ENCODE measurements at places on chromosomes 7 and 10.

DNA sequence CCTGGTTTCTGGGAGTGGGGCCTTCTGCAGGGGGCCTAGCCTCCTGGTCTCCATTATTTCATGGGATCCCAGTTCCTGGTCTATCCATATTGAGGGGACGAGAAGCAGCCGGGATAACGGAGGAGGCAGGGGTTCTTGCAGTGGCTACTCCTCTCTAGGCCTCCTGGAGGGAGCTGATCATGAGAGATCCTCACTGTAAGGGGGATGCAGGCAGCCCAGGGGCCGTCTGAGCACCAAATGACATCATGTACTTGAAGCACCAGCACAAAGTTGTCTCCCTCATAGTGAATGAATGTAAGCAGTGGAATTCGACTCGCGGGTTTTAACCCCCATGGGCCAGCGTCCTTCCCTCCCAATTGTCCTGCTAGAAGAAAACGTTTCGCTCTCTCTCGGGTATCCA, 964 bp upstream of the ADCY1 start:
- DNase-seq: no peak

GRCh38 chr7:11579141-11579540, 252.9 kb downstream of the THSD7A start:
- no peak for DNase-seq

DNA sequence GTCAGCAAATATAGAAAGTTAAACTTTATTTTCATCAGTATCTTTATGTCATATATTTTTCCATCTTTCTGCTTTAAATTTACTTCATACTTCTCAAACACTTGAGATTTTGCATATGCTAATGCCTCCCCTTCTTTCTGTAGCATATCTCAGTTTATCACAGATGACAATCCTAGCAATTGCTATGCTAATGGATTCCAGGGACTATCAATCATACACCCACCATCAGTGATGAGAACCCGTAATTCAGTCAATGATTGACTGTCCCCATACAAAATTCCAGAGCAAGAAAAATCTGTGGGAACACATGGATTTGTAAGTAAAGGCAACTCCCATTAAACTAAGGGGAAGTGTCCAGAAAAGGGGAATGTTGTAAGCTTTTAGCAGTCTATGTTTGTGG, 432.4 kb upstream of the SEMA3D start:
- DNase-seq: no peak

- no peak for DNase-seq
Observed at GRCh38 chr10:101693651-101693977, 1.4 kb downstream of the FBXW4 start.

- no peak for DNase-seq
Observed at GRCh38 chr10:79129361-79129997, 60.7 kb downstream of the ZMIZ1 start.

GRCh38 chr10:131621784-131622624, 278.8 kb upstream of the PPP2R2D start:
- no peak for DNase-seq

DNA sequence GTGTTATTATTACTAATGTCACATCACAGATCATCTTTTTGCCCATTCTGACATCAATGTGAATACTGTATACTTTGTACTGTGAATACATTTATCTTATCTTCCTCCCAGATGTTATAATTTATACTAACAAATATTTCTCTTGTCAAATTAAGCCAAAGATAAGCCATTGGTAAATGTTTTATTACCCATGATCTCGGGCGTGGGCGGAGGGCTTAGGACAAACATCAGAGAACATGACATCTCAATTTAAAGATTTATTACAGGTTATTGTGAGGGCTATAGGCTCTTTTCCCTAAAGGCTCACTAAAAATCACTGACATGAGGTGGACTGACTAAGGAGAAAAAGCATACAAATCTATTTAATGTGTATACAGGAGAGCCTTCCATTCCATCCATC, 58.2 kb upstream of the DGKB start:
- no peak for DNase-seq

GRCh38 chr10:29355411-29355991, 66.6 kb downstream of the LYZL1 start:
- DNase-seq: no peak

DNA sequence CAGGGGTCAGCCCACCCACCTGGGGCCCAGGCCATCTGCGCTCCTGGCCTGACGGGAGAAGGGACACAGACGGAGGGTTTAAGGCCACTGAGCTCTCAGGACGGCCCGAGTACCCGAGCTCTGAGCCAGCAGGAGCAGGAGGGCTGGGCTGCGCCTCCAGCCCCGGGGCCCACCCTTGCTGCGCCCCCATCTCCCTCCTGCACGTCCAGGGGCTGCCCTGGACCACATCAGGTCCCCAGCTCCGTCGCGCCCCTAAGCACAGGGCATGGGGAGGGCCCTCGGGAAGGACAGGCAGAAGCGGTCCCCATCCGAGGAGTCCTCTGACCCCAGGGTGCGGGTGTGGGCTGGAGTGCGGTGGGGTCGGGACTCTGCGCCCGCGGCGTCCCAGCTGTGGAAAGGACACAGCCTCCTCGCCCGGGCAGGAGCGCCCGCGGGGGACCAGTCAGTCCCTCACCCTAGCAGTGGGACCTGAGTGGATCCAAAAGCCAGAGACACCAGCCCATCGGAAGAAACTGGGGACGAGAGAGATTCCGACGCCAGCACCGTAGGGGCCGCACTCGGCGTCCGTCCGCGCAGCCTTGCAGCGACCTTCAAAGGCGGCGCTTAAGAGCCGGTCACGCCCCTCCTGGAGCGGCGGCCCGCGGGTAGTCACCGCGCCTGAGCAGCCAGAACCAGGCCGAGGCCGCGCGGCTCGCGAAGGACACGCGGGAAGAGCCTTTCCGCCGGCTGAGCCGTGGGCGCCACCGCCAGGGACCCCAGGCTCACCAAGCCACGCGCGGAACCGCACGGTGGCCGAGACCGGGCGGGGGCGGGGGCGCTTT, 15.9 kb downstream of the CAMK2B start:
- peak; percentile 22 for DNase-seq

- DNase-seq: no peak
Observed at GRCh38 chr7:121186746-121187145, 142.1 kb upstream of the WNT16 start.

GRCh38 chr10:67612577-67613537, 83.1 kb downstream of the CTNNA3 start:
- DNase-seq: peak; percentile 36

DNA sequence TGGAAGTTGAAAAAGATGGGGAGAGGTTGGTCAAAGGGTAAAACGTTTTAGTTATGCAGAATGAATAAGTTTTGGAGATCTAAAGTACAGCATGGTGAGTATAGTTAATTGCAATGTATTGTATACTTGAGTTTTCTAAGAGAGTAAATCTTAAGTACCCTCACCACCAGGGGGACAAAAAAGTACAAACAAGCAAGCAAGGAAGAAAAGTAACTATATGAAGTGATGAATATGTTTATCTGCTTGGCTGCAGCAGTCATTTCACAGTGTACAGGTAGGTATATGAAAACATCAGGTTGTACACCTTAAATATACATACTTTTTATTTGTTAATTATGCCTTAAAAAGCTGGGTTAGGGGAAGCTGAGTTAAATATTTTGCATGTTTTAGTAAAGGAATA, 157.3 kb downstream of the PCLO start:
- DNase-seq: no peak

DNA sequence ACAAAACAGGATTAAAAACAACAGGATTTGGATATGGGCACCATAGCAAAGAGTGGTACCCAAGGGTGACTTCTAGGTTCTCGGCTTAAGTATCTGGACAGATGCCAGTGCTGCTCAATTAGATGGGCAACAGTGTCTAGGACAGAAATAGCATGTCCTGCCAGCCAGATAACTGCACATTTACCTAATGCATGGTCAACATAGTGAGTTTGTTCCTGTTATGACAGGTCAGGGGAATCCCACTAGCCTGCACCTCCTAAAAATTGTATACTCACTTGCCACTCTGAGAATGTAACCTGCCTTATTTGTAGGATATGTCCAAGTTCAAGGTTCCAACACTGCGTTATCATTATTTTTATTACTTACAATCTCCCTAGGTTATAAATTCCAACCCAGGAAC, 471.7 kb downstream of the GRM8 start:
- no peak for DNase-seq

GRCh38 chr7:17434191-17434590, 135.7 kb downstream of the AHR start:
- DNase-seq: no peak

GRCh38 chr7:8724080-8724718, 290.8 kb downstream of the NXPH1 start:
- no peak for DNase-seq

DNA sequence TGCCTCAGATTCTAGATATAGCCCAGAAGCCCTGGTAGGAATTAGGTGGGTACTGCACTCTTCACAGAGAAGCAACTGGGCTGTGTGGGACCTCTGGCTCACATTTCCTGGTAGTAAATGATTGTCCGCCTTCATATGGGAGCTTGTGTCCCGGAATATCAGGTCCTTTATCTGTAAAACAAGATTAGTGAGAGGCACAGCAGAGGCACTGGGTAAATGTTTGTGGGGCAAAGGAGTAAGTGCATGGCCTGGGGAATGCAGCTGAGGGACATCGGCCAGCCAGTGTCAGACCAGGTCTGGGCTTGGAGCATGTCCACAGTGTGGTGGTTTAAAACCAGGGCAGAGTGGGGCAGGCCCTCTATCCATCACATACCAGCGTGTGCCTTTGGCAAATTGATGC, 323.3 kb upstream of the ZMIZ1 start:
- no peak for DNase-seq

DNA sequence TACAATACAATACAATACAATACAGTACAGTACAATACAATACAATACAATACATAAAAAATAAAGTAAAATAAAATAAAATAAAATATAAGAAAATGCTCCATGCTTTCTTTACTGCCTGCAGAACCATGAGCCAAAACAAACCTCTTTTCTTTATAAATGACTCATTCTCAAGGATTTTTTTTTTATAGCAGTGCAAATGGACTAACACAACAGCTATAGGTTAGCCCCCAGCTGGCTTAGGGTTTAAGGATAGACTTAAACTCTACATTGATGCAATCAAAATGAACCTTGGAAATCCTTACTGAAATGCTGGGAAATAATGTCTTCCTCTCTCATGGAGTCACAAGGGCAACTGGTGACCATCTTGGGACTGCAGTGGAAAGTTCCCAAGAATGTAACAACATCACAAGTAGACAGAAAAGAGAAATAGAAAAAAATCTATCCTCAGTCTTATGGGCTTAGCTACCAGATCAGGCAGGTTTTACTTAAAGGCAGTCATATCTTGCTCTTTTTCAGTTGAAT, 348.9 kb downstream of the ARL4A start:
- no peak for DNase-seq

DNA sequence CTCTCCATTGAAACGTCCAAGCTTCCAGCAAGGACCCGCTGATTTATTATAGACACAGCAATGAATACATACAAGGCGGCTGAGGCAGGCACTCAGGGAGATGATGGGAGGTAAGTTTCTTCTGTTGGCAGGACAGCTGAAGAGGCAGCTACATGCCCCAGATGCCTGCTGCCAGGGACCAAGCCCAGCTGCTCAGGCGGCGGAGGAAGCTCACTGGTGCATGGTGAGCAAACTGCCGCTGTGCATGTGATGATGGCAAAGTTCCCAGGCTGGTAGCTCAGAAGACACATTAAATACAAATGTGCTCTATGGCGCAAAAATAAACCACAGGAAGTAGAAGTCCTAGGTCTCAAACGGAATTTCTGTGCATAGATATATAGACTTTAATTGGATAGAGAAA, 2.3 kb downstream of the DNTT start:
- DNase-seq: no peak

- no peak for DNase-seq
Observed at GRCh38 chr7:29386196-29386765, 177.4 kb upstream of the PRR15 start.

DNA sequence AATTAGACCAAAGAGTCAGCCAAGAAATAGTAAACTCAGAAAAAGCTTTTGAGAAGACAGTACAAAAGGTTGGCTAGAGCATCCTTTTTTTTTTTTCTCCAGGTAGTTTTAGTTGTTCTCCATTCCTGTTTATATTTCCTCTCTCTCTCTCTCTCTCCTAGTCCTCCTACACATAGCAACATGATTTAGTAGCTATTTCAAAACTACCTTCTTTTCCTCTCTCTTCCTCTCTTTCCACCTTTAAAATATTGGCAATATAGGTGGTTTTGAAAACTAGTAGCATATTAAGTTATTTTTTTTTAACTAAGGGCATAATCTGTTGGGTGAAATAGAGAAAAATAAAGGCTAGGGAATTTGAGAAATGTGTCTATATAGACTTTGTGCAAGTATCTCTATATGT, 5.0 kb downstream of the SKIDA1 start:
- no peak for DNase-seq

DNA sequence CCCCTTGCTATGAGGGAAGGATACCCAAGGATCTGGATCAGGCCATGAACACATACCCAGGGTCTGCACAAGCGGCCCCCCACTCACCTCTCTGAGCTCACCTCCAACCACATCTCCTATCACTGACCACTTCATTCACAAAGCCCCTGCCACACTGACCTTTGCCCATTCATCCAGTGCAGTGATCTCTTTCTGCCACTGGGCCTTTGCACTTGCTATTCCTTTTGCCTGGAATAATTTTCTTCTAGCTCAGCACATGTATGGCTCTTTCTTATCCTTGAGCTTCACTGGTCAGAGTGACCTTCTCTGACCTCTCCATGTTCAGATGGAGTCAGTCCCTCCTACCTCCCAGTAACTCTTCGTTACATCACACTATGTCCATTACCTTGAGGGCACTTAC, 48.3 kb downstream of the ADRA2A start:
- DNase-seq: no peak

- DNase-seq: no peak
Observed at GRCh38 chr10:44949127-44949802, 10.3 kb upstream of the RASSF4 start.
